Neural crest cell (in vitro differentiated cells): ENCODE measurements at places on chromosomes 4 and X.
A peak's percentile ranks its signal among the peaks of the same experiment; 100 is the strongest.

- no peak for DNase-seq
These were observed 2341.6 kb downstream of the PCDH7 start for GRCh38 chr4:33061727-33062126.

DNA sequence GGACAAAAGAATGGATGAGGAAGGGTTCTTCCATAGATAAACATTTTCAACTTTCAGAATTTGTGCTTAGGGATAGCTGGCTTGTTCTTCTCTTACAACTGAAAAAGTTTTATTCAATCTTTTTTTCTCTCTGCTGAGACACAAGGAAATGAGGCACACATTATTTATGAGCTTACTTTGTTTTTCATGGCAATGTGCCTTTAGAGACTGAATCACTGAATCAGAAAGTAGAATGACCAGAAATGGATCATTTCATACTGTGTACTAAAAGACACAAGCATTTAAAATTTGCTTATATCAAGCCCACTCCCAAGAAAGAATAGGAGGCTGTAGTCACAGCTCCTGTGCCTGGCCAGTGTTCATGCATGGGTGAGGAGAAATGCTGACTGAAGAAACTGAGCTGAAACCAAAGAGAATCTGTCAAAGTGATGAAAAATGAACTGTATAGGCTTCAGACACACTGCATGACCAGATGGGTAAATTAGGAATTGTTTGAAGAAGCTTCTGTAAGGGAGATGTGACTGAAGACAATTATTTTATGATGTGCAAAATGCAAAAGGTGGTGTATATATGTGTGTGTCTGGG lies 413.8 kb downstream of the RAPGEF2 start:
- DNase-seq = no peak

- no peak for DNase-seq
These were observed 35.1 kb downstream of the PCGF3 start for GRCh38 chr4:740656-741282.

- no peak for DNase-seq
These were observed 141.1 kb upstream of the ZXDA start for GRCh38 chrX:58051346-58051745.

GRCh38 chr4:36189511-36190226 lies 54.6 kb downstream of the ARAP2 start:
- no peak for DNase-seq

GRCh38 chrX:94676285-94676684 lies 1002.3 kb downstream of the FAM133A start:
- DNase-seq = no peak

DNA sequence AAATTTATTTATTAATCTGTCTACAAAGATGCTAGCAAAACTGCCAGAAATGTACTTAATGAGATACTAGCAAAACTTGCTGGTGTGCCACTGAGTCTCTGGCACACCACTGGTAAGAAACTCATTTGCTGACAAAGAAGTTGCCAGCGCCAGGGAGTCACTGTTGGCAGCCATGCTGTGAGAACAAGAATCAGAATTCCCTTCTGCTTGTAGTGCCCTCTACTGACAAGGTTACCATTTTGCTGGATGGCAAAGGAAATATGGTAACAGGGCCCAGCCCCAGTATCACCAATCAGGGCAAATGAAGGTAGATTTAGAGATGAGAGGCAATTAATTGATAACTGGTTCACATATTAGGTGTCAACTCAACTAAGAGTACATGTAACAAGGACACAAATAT lies 750.1 kb upstream of the ADGRL3 start:
- DNase-seq = no peak

DNA sequence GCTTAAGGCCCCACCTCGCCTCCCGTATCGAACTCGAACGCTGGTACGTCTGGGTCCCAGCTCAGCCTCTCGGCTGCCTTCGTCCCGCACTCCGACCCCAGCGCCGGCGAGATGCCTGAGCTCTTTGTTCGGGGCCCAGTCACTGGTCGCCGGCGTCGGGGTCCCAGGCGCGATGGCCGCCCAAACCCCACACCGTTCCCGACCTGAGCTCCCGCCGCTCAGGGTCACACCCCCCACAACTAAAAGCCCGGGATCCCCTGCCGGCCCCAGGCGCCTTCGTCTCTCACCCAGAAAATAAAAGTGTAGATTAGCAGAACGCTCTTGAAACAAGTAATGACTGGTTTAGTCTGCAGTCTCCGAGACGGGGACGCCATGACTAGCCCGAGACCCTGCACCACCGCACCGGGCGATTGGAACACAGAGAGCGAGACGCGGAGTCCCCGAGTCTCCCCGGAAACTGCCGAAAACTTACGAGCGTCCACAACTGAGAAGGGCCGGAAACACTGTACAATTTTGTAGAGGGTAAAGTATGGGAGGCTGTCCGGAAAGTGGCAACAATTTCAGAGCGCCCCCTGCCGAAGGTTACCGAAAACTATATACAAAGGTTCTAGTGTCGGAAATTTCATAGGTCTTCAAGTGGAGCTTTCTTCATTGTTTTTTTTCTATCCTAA lies at the start of gene TSPAN6:
TSPAN6 (minus strand) TSS at position 486 of the 671 bp plus-strand sequence; CDS start at position 374, 112 bp downstream.
- peak; percentile 77 for DNase-seq

GRCh38 chr4:117495802-117496201 lies 410.4 kb upstream of the TRAM1L1 start:
- no peak for DNase-seq
